Activated naive CD8-positive, alpha-beta T cell treated with anti-CD3 and anti-CD28 coated beads, Interleukin-2, amount 10 ng/mL, durations not matched to agents 7 days and 5 days (primary cell): ENCODE measurements at places on chromosomes 7 and 10. TPM values are rescaled to one million over a fixed set of nuclear protein-coding genes. Genes with fewer than 3 reads are reported as not detected.

FANK1 gene
- total RNA-seq: 0.96 TPM

DNA sequence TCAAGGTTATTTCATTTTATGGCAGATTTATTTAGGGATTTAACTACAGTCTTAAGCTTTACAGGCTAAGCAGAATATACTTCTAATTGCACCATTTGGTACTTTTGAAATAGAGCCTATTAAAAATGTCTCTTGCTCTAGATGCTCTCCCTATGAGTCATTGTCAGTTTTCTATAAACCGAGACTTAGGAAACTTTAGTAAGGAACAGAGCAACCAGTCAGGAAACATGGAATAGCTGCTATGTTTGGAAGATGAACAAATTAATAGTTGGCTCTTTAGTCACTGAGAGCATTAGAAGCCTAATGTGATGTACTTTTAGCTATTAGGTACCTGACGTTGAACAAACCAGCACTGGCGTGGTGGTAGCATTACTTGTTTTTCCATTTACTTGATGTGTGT, 35.3 kb downstream of the INPP5F start:
- H3K27me3 ChIP-seq: no peaks in the 10 kb centered on the region
- H3K27ac ChIP-seq: no peak overlapping the region
- peaks cover 5% of the 10 kb centered on the region for H3K36me3 ChIP-seq

GRCh38 chr7:20010877-20011276, 206.3 kb downstream of the MACC1 start:
- H3K27ac ChIP-seq: no peak overlapping the region
- no peaks in the 10 kb centered on the region for H3K36me3 ChIP-seq

SPDYE5 gene
- not detected for total RNA-seq

DNA sequence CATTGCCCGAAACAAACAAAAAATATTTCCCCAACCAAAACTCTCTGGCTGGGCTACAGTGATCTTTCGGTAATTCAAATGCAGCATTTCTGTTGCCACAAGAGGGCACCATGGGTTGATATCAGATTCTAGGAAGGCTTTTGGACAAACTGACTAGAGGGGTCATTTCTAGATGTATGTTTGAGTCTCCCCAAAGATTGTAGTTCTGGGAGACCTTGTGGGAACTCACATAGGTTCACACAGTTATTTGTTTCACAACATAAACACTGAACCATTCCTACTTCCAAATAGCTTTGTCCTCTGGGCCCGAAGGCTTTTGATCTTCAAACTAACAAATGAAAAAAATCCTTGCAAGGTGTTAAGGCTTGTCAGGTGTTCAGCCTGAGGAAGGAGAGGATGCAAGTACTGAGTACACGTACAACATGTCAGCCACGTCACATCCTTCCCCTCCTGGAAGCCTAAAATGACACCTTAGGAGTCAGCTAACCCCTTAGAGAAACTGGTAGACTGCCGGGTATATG, 37.0 kb upstream of the IL15RA start:
- peaks cover 50% of the 10 kb centered on the region for H3K36me3 ChIP-seq
- H3K27ac ChIP-seq: peak overlapping the region; percentile 88
- DNase-seq: no peak
- H3K27me3 ChIP-seq: no peaks in the 10 kb centered on the region

PIK3CG gene
- total RNA-seq: 55.9 TPM

- no peak overlapping the region for H3K4me3 ChIP-seq
- DNase-seq: no peak
- H3K36me3 ChIP-seq: peaks cover 3% of the 10 kb centered on the region
- H3K27ac ChIP-seq: no peak overlapping the region
- H3K27me3 ChIP-seq: no peaks in the 10 kb centered on the region
- H3K4me1 ChIP-seq: peaks cover 5% of the 10 kb centered on the region
Observed at GRCh38 chr7:66883716-66884115, 37.3 kb upstream of the TMEM248 start.

DNA sequence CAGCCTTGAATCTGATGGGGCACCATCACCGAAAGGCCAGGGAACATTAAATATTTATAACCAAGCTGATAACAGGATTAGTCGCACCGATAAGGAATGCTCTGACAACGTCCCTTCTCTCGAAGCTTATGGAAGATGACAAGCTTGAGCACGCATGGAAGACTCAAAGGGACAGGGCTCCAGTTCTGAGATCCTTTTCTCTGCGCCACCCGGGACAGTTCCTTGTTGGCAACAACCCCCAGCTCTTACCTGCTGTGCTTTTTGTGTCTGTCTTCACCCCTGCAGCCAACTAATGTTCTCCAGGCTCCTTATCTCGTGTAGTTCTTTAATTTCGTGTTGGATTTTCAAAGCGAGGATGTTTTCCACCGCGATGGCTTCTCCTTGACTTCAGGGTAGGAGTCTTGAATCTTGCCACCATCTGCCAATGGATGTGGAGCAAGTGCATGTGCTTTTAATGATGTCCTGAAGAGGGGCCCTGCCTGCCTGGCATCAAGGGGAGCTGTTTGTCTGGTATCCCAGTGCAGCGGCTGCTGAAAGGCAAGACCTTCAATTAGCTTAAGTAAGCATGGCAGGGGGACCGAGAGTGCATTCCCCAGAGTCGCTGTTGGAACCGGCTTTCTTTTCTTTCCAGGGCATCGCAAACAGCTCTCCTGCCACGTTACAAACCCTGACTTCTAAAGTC, 354 bp upstream of the FERD3L start:
- H3K4me1 ChIP-seq: no peaks in the 10 kb centered on the region
- no peak for DNase-seq
- H3K27ac ChIP-seq: no peak overlapping the region
- H3K4me3 ChIP-seq: no peak overlapping the region
- H3K36me3 ChIP-seq: peaks cover 1% of the 10 kb centered on the region

GRCh38 chr10:71359364-71360046, 37.2 kb upstream of the CDH23 start:
- DNase-seq: no peak
- H3K4me1 ChIP-seq: no peaks in the 10 kb centered on the region

- H3K27ac ChIP-seq: no peak overlapping the region
- H3K36me3 ChIP-seq: no peaks in the 10 kb centered on the region
- peaks cover 2% of the 10 kb centered on the region for H3K27me3 ChIP-seq
- no peak for DNase-seq
Observed at GRCh38 chr10:8543361-8544056, 489.0 kb downstream of the GATA3 start.

GRCh38 chr10:66575251-66575855, 350.5 kb upstream of the LRRTM3 start:
- no peak for DNase-seq
- H3K27ac ChIP-seq: no peak overlapping the region
- H3K4me3 ChIP-seq: no peak overlapping the region
- no peaks in the 10 kb centered on the region for H3K4me1 ChIP-seq

DNA sequence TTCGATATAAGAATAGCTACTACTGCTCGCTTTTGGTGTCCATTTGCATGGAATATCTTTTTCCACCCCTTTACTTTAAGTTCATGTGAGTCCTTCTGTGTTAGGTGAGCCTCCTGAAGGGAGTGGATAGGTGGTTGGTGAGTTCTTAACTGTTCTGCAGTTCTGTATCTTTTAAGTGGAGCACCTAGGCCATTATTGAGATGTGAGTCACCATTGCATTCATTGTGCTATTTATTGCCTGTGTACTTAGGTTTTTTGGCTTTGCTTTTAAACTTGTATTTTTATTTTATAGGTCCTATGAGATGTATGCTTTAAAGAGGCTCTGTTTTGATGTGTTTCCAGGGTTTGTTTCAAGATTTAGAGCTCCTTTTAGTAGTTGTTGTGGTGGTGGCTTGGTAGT, 1430.8 kb downstream of the REEP3 start:
- H3K4me1 ChIP-seq: no peaks in the 10 kb centered on the region
- no peak overlapping the region for H3K27ac ChIP-seq
- H3K36me3 ChIP-seq: no peaks in the 10 kb centered on the region
- no peak for DNase-seq

DNA sequence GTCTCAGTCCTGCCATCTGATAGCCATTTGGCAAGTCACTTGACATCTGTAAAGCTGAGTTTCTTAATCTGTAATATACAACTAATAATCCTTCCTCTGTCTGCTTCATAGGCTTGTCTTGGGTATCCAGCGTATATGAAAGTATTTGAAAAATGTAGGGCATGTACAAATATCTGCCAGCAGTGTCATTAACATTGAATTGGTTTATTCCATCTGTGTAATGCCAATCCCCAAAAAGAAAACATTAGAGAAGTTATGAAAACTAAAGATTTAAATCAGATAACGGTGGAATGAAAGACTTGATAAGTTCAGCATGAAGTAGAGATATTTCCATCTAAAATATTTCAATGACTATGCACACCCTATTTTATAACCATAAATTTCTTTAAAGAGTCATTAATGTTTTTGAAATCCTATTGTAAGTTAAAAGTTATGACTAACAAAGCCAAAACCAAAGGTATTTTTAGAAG, 9.8 kb upstream of the RTKN2 start:
- H3K27ac ChIP-seq: no peak overlapping the region
- H3K4me3 ChIP-seq: no peak overlapping the region
- H3K4me1 ChIP-seq: no peaks in the 10 kb centered on the region

DNA sequence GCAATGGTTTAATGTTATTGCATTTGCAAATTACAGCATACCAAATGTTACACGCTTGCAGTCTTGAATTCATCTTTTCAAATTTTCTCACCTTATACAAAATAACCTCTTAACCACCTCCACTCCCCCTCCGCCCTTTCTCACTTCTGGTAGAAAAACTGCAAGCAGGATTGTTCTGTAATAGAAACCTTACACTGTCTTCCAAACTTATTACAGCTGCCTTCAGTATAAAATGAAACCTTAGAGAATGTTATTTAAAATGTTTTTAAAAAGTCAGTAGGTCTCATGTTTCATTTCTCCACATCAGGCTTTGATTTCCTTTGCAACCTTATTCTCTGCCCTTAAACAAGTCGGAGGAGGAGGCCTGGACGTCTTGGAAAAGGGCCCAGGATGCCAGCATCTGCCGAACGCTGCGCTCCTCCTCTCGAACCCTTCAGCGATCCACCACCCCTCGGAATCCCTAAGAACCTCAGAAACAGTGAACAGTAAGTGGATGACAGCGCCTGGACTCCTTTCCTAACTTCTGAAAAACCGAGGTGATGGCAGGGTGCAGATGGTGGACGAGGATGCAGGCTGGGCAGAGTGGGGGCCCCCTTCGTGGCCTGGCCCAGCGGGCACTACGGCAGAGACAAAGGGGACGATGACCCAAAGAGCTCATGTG, 74.0 kb downstream of the FGFR2 start:
- no peaks in the 10 kb centered on the region for H3K4me1 ChIP-seq
- DNase-seq: no peak
- H3K27me3 ChIP-seq: peaks cover 4% of the 10 kb centered on the region
- H3K36me3 ChIP-seq: no peaks in the 10 kb centered on the region

DNA sequence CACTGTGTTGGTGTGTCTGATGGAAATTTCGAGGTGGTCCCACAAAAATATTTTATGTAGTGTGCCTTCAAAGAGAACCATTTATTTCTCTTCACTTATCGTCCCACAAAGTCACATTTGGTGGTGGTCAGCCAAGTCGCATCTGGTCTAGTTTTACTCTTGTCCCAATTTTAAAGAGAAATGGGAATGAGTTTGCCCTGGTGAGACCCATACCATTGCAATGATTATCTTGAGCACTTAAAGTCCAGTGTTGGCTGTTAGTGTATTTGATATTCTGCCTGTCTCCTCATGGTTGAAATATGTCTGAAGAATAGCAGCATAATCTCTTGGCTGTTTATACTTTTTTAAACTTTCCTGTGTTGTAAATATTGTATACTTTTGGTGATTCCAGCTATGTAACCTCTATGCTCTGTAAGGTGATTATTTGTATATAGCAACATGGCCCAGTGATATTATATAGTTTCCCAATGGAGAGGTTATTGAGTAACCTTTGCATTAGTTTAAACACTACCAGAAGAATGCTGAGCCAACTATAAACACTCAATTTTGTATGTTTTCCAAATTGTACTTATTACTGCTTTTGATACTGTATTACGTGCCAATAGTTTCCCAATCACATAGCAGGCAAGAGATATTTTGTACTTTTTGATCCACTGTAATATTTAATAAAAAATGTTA, 172.2 kb downstream of the RTKN2 start:
- H3K36me3 ChIP-seq: peaks cover 57% of the 10 kb centered on the region
- DNase-seq: no peak
- H3K4me3 ChIP-seq: no peak overlapping the region

DNA sequence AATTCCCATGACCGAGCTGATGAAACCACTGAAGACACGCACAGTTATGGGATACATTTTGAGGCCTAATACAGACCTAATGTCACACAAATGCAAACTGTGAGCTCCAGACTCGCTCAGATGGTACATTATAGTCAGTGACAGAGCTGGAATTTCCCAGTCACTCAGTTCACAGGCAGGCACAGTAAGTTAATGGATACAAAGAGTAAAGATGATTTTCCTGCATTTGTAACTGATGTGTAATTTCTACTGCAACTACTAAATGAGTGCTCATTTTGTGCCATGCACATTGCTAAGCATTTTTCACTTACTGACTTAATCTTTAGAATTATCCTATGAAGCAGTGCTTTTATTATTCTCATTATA, 56.5 kb downstream of the ENO4 start:
- H3K36me3 ChIP-seq: no peaks in the 10 kb centered on the region
- H3K27me3 ChIP-seq: no peaks in the 10 kb centered on the region
- no peak overlapping the region for H3K27ac ChIP-seq
- no peak for DNase-seq
- no peaks in the 10 kb centered on the region for H3K4me1 ChIP-seq

ASIC3 gene
- 6.0 TPM for total RNA-seq

- H3K27ac ChIP-seq: no peak overlapping the region
Observed at GRCh38 chr10:71587941-71588573, 131.5 kb downstream of the C10orf105 start.
